ENCODE measurements at places on chromosomes 1 and 21. TPM values are rescaled to one million over a fixed set of nuclear protein-coding genes. Genes with fewer than 3 reads are reported as not detected.
A peak's percentile ranks its signal among the peaks of the same experiment; 100 is the strongest.

DNA sequence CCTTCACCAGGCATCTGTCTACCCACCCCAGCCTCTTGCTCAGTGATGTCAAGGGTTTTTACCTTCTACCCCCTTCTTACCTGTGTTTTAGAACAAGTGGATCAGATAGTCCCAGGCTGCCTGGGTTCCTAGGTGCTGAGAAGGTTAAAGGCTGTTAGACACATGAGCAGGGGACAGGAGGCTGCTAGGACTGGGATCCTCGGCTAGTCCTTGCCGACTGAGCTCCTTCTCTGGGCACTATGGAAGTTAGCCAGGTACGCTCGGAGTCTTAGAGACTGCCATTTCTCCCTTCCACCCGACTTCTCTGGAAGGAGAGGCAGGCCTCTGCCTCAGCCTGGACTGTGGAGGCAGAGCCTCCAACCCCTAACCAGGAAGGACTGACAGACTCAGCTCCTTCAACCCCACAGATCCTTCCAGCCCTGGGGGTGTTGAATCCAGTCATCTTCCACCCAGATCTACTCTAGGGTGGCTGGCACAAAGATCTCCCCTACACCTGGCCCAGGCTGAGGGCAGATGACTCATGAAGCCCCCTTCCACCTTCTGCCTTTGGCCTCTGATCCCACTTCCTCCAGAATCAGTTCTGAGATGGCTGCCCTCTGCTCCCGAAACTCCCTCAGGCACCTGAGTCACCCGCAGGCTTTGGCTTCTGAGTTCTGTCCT lies at the start of gene DYNLT4:
Gene DYNLT4, minus strand, starts transcription at position 648 of the 660 bp plus-strand sequence. CDS start 683 bp downstream, outside the sequence.
- no peak for DNase-seq

DNA sequence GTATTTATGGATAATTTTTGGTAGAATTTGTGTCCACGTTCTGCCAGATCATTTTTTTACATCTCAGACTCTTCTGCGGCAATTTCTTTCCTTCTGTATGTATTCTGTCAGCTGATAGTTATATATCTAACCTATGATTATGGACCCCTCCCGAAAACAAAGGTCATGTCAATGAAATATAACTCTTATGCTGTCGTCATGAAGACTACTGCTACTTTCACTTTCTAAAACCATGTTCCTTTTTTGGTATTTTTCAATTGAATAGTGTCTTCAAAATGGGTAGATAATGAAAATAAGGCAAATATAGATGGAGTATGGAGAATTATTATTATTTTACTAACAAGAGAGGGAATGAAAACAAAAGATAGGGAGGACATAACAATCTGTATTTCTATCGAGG lies 3.2 kb downstream of the ANGPTL1 start:
- peak; percentile 38 for DNase-seq

DNA sequence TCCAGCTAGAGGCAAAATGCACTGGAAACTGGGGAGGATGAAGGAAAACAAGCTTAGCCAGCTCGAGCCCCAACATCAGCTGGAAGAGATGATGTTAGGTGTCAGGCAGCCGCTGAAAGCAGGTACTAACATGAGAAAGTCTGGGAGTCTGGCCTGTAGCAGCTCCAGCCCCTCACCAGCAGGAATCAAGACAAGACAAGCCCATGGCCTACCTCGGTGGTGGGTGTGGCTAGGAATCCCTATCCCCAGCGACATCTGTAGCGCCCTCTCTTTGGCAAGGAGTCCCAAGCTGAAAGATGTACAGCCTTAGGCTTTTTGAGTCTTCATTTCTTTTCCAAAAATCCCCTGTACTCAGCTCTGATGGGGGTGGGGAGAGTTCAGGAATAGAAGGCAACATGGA lies 2.6 kb downstream of the DLGAP3 start:
- no peak for DNase-seq

DNA sequence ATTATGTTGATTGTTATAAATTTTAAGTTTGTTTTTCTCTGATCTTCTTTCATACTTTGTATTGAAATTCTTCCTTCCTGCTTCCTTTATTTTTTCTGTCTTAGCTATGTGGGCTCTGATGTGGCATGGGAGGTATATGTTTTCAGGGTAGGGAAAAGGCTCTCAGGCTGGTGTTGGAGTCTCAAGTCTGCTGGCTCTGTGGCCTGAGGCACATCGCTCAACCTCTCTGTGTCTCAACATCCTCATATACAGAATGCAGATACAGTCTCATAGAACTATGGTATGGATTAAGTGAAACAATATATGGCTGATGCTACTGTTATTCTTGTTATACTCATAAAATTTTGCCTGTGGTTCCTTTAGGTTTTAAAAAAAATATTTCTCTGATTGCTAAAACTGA lies 105.9 kb downstream of the KCNN3 start:
- DNase-seq = no peak

Gene RO60
- 93.1 TPM for total RNA-seq

Measured in cardiac muscle cell (in vitro differentiated cells and primary cell).